ENCODE measurements at places on chromosomes 5 and 9.
A peak's percentile ranks its signal among the peaks of the same experiment; 100 is the strongest.

- DNase-seq = no peak
These were observed 32.0 kb upstream of the GRPEL2 start for GRCh38 chr5:149313151-149313841.

DNA sequence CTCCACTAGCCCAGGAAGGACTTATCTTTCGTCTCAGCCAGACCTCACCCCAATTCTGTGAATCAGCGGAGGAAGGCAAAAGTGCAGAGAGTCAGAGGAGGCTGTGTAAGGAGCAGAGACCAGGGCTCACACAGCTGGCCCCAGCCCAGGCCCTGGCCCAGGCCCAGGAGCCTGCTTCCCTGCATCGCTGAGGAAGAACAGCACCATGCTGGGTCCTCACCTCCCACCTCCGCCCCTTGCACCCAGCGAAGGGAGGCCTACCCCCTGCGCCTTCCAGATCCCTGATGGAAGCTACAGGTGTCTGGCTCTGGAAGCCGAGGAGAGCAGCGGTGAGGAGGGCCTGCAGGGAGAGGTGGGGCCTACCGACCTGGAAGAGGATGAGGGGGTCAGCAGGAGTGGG is 22.3 kb upstream of the SYNPO start:
- peak; percentile 67 for DNase-seq

DNA sequence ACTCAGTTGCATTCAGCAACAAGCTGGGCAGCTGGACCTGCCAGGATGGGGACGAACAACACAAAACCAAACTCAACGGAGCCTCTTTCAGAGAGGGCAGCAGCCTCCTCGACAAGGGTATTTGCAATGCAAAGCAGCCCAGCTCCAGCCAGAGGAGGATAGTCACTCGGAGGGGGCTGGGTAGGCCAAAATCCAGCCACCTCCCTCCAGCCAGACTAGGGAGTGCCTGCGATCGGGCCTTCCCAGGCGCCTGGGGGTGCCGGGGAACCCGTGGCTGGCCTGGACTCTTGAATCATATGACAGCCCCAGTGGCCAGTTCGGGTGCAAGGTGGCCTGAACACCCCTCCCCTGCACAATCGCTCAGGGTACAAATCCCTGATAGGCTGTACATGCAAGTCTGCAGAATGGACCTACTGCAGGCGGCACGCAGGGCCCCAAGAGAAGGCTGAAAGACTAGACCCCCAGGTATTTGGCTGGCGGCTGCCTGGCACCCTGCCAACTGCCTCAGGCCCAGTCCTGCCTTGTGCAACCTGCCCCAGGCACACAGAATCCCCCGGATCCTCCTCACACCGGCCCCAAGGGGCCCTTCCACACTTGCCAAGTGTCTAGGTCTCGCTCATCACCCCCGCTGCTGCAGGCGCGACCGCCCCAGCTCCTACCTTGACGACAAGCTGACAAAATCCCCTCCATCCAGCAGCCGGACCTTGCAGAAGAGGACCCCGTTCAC is 1.3 kb downstream of the EEIG1 start:
- peak; percentile 57 for DNase-seq

GRCh38 chr5:61409568-61409967 is 77.5 kb downstream of the ZSWIM6 start:
- DNase-seq = no peak

DNA sequence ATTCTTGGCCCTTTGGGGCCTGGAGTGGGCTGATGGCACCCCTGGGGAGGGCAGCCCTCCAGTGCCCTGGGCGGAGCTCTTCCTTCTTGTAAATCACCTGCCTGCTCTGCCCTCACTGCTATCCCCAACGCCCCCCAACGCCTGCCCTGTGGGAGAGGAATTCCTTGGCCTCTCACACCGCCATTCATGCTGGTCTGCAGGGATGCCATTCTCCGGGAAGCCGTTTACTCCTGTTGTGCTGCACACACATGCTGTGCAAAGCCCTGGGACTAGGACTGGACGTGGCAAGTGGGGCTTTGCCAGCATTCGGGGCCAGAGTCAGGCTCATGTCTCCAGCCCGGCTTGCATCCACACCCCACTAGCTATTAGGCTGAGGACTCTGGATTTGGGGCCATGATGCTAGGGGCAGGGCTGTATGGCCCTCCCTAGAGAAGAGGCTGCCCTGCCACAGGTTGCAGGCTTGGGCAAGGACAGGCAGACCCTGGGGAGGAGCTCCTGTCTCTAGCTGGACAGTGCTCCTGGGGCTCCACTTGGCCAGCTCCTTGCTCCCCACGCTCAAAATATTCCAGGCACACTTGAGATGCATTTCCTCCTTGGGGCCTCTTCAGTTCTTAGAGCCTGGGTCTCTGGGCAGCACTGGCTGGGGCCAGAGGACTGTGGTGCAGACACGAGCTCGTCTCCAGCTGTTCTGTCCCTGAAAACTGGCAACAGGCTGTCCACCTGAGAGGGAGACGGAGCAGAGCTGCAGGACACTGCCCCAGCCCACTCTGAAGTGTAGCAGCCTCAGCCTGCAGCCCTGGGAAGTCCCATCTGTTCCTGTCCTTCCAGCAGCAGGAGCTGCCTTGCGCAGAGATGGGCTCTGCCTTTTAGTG is 226.9 kb downstream of the CACNA1B start:
- DNase-seq = no peak

GRCh38 chr5:140399979-140400729 is 1.5 kb upstream of the ANKHD1 start:
- DNase-seq = no peak

GRCh38 chr5:180117000-180117725 is 45.6 kb upstream of the RNF130 start:
- no peak for DNase-seq
